NCI-H69 (cell line): ENCODE measurements at places on chromosomes 5 and 9.

DNA sequence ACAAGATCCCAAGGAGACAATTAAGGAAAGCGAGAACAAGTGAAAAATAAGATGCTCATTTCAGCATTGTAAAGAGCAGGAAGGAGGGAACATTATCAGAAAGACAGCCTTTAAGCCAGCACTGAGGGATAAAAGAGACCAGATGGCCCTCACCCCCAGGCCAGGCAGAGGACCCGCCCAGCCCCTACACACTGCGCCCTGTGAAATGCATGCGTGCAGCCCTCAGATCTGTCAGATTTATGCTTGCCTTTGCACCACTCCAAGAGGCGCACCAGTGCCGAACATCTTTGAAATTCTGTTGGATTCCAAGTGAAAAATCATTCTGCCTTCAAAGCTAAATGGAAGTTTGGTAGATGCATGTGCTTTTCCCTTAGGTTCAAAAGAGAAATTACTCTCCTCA, 378.0 kb downstream of the MLLT3 start:
- peak; percentile 34 for DNase-seq

GRCh38 chr5:141783947-141784296, 94.3 kb downstream of the PCDH1 start:
- DNase-seq: no peak

DNA sequence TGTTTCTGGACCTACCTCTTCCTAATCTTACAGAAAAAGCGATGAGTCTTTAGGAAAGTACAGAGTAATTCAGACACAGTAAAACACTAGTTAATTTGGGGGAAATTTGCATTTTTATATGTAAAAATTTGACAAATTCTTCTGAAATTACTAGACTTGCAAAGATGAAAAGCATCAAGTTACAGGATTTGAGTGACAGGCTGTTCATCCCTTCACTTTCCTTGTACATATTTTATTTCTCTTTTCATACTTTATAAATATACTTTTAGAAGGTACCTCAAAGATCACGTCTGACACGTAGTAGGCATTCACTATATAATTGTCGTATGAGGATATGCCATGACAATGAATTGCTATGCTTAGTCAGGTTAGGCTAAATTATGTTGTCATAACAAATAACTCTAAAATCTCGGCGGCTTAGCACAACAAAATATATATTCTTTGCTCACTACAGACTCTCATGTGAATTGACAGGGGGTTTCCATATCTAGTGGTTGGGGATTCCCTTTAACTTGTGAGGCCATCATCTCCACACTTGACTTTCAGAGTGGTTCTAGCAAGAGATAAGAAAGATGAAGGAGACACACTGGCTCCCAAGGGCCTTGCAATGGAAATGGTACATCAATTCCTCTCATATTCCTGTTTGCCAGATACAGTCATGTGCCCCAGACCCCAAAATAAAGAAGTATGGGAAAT, 154.1 kb upstream of the TUT7 start:
- DNase-seq: no peak

- DNase-seq: no peak
Observed at GRCh38 chr5:16826379-16827125, 109.5 kb downstream of the MYO10 start.

GRCh38 chr9:69590266-69590665, 81.9 kb downstream of the APBA1 start:
- DNase-seq: no peak

GRCh38 chr5:68239487-68239886, 23.9 kb downstream of the PIK3R1 start:
- DNase-seq: peak; percentile 91

DNA sequence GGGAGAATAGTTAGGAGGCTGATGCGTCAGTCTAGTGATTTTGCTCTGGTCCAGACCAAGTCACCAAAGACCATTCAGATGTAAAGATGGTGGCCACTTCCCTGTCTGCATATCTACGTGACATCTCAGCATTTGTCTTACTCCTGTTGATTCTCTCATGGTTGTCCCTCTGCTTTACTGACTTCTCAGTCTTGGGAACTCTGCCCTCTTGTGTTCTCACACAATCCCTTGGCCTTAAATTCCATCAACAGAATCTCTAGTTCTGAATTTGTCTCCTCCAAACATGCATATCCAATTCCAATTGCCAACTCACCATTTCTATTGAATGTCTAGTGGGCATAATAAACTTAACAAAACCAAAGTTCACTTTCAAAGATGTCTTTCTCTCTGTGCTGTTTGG, 147.8 kb downstream of the SLC24A2 start:
- DNase-seq: peak; percentile 68

DNA sequence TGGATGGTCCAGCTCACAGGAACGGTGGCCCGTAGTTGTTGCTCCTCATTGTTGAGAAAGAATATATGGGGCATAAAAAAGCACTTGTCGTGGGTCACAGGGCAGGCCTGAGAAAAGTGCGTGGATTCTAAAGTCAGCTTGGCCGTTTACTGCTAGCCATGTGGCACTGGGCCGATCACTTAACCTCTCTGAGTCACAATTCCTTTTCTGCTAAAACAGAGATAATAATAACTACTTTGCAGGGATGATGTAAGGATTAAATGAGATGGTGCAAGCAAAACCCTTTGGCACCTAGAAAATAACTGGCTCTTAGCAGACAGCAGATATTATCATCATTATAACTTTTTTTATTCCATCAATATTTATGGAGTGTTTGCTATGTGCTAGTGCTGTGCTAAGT, 579.7 kb downstream of the CCDC171 start:
- DNase-seq: no peak

DNA sequence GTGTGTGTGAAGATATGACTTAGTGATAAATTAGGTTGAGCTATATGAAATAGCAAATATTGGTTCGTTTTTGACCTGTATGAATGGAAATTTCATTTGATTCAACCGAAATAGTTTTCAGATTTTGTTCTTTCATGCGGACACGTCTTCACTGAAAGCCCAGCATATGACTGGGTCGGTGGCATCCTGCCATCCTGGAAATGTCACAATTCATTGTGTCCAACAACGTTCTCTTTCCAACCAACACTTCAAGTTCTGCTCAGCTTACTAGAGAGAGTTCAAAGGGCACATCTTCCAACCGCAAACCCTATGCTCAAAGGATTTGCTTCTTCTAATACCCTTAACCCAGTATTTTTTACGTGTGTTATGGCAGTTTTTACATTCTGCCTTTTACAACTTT, 252.5 kb downstream of the NTRK2 start:
- no peak for DNase-seq

DNA sequence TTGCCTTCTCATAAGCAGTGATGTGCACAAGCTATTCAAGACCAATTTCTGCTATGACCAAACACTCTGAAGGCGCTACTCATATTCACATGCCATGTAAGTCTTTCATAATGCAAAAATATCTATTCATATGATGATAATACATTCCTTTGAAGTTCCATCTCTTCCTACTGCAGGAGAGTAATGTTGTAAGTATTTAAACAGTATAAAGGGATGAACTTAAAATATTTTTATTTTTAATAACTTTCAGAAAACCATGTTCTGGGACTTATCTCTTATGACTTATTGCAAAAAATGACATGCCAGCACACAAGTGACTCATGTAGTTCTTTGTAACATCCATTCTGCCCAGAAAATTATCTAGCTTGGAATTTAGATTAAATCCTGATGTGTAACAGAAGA, 376.4 kb downstream of the KCTD16 start:
- DNase-seq: no peak

GRCh38 chr5:139652788-139653241, 4.7 kb downstream of the CXXC5 start:
- DNase-seq: no peak

GRCh38 chr5:82894716-82895115, 182.5 kb downstream of the TMEM167A start:
- DNase-seq: peak; percentile 22

DNA sequence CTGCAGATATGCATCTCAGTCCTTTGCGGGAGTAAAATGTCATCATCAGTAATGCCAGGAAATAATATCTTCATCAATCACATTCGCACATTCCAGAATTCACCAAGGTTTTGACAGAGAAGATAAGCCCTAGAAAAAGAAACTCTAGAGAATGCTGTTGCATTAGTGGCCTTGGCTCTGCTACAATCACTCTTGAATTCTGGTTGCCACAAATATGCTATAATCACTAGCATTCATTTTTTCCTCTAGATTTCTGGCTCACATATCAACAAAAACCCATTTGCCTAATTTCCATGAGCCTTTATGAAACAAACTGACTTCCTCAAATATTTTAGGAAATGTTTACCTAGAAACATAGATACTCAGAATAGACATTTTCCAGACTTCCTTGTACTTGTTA, 653.4 kb downstream of the ANXA1 start:
- DNase-seq: no peak

- DNase-seq: peak; percentile 72
Observed at GRCh38 chr9:89311346-89312221, 589 bp downstream of the CKS2 start.

DNA sequence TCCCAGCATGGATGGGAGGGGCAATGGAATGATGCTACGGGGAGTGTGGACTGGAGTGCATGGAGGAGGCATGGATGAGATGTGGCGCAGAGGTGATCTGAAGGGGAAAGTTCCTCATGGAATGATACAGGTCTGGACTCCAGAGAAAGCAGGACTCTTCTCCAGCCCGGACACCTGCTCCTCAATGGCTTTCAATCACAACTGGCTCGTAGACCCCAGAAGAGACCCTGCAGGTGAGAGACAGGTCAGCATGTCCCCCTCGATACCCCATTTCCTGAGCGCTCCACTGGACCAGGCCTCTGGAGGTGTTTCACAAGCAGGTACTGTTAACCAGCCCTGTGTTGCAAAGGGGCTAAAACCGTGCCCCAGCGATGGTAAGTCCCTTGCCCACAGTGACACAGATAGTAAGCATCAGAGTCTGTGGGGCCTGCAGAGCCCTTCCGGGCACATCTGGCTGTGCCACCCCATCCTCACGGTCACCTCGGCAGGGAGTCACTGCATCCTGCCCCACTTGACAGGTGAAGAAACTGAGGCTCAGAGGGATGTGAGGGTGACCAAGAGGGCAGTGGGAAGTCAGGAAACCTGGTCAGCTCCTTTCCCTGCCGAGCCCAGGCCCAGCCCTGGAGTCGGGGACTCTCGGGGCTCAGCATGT, 5.5 kb upstream of the DPM2 start:
- DNase-seq: no peak

DNA sequence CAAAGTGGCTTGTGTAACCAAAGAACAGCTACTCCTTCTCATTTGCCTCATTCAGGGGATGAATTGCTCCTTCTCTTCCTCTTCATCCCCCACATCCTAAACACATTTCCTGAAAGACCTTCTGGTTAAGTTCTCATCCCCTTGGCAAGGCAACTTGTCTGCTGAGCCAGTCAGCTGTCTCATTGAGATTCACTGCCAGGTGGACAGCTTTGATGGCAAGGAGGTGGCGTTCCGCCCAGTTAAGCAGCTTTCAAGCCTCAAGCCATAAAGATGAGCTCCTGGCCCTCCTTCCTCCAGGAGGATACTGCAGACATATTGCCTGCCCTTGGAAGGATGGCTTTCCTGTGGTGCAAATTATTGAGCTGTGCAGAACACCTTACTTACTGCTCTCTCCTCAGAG, 448.6 kb upstream of the MPDZ start:
- DNase-seq: peak; percentile 93

- no peak for DNase-seq
Observed at GRCh38 chr5:134735243-134735642, 3.1 kb upstream of the CAMLG start.

DNA sequence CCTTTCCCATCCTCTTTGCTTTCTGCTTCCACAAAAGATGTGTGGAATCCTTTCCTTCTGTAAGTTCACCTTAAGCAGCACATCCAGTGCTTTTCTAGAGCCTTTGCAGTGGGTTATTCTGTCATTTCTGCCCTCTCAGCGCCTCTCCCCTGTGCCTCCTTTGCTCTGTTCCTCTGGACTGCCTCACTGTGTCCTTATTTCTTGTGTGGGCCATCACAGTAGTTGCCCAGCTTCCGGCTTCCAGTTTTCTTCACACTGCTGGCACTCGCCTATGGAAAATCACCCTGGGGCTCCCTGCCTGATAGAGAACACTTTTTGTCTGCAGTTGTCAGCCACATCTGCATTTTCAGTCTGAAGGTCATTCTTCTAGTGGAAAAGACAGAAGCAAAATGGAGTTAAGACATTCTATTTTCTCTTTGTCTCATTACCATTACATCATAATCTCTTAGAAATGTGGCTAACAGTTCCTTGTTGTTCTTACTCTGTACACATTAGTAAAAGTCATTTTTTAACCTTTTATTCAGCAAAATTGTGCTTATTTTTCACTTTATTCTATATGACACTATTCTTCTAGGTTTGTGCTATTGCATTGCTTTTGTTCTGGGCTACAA, 64.1 kb upstream of the ZNF608 start:
- DNase-seq: peak; percentile 60
